ENCODE measurements at places on chromosomes 1 and 21.
A peak's percentile ranks its signal among the peaks of the same experiment; 100 is the strongest.

DNA sequence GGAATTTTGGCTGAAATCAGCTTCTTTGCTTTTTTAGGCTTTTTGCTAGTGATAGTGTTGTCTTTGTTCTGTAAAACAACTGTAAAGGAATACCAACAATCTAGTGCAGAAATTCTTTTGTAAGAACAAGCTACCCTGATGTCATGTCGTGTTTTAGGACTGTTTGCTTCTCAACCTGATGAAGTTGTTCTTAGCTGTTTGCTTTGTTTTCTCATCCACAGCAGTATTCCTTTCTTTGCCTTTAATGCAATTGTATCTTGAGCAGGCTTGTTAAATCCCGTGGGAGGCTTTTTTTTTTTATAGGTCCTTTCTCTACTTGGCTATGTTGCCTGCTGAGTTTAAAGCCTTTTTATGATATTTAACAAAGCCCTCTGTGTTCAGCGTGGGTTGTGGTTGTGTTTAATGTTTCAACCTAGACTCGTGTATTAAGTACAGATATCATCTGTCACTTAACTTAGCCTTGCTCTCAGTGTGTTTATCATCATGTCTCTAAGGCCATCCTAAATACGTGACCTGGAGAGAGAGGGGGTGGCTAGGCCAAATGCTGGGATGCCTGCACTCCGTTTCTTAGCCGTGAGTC is 31.6 kb downstream of the ADARB1 start:
- no peak for DNase-seq

DNA sequence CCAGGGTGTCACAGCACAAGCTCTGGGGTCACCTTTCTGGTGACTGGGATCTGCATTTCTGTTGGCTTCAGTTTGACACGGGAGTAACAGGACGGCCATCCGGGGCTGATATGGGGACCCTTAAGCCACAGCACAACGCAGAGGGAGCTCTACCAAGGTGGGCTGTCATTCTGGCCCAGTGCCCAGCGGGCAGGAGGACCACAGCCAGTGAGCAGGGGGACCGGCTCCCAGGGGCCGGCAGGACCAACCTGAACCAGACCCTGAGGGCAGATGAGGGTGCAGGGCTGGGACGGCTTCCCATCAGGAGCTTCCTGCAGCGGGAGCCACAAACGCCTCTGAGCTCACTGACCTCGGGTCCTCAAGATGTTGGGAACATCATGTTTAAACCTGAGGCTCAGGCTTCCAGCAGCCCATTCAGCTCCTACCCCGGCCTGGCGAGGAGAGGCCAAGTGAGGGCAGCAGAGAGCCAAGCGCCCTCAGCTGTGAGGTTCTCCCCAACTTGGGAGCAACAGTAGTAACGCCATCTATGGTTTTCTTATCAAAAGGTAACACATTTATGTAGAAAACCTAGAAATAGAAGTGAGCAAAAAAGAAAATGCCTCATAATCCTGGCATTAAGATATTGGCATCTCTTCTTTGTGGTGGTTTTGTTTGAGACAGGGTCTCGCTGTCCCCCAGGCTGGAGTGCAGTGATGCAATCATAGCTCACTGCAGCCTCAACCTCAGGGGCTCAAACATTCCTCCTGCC is 26.8 kb downstream of the TMEM201 start:
- DNase-seq: peak; percentile 88

- DNase-seq: no peak
Measured at GRCh38 chr21:40829791-40830190, 17.2 kb downstream of the DSCAM start.

- DNase-seq: no peak
Measured at GRCh38 chr1:226686440-226687425, 52.3 kb downstream of the ITPKB start.

GRCh38 chr1:119079881-119080280 is 60.6 kb downstream of the WARS2 start:
- no peak for DNase-seq

DNA sequence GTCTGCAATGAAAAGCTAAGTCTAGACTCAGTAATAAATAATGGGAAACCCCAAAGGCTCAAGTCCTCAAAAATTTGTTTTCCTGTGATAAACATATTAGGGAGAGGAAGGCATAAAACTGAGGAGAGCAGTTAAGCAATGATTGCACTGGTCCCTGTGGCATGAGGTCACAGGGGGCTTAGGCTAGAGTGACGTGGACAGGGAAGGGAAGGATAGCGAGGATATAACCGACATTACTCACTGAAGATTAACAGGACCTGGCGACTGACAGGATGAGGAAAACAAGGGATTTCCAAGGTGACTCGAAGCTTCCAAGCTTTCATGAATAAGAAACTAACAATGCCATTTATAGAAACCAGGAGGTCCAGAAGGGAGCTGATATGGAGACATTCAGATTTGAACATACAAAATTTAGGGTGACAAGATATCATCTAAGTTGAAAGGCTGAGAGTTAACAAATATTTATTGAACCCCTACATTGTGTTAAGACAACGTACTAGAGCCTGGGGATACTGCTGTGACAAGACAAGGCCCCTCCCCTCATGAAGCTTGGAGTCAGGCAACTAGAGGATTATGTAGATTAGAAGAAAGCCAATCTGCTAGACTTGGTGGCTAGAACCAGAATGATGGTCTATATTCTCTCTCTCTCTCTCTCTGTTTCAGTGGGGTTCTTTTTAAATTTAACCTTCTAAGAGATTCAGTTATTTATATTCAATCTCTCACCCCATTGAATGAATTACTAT is 33.2 kb upstream of the PKN2 start:
- no peak for DNase-seq

DNA sequence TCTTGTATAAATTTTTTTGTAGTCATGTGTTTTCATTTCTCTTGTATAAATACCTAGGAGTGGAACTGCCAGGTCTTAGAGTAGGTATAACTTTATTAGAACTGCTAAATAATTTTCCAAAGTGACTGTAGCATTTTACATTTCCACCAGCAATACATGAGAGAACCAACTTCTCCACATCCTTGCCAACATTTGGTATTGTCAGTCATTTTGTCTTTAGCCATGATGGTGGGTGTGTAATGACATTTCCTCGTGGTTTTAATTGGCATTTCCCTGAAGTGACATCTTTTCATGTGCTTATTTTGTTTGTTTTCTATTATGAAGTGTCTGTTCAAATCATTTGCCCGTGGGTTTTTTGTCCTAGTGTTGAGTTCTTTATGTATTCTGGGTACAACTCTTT is 29.7 kb downstream of the ZBTB8A start:
- DNase-seq: no peak

DNA sequence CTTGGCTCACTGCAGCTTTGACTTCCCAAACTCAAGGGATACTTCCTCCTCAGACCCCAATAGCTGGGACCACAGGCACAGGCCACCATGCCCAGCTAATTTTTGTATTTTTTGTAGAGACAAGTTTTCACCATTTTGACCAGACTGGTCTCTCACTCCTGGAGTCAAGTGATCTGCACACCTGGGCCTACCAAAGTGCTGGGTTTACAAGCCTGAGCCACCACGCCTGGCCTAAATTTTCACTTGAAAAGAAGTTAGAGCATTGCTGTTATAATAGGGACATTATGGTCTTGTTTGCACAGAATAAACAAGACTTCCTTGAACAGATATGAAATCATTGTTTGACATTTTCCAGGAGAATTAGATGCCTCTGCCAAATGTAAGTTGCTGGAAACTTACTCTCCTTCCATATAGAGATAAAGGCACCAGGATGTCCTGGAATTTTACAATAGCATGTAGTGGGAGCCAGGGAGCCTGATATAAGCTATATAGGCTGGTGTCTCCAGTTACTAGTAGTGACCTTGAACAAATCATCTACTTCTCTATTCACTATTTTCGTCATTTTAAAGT is 16.9 kb downstream of the SLC35A3 start:
- no peak for DNase-seq

DNA sequence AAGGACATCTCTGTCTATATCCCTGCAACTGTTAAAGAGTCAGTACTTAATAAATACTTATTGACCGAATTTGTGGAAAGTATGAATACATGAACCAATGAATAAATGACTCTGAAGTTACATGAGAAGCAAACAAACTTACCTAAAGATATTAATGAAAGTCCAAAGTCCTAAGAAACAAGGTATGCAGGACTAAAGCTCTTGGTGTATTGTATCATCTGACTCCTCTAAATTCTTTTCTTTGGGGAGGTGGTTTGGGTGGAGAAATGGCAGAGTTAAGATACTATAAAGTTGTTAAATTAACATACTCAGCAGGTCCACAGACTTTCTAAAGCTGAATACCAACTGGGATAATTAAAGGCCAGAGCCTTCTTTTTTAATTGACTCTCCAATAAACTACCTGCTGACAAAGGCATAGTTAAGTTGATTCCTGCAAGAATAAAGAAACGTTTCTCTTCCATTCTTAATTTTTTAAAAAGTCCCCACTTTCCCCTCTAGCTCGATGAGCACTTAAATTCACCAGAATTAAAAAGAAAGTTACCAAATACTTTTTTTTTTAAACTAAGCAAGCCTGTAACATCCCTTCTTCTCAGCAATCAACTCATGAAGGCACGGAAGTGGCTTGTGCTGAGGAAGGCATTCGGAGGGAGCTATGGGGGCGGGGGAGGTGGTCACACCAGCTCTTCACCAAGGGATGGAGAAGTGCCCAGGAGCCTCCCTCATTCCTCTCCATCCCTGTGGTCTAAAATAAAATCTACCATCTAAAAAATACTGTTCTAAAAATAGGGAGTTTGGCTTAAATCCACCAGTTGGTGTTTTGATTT is 61.1 kb downstream of the GADD45A start:
- DNase-seq: peak; percentile 13

- DNase-seq: no peak
Measured at GRCh38 chr1:56145581-56145980, 433.8 kb downstream of the PLPP3 start.

DNA sequence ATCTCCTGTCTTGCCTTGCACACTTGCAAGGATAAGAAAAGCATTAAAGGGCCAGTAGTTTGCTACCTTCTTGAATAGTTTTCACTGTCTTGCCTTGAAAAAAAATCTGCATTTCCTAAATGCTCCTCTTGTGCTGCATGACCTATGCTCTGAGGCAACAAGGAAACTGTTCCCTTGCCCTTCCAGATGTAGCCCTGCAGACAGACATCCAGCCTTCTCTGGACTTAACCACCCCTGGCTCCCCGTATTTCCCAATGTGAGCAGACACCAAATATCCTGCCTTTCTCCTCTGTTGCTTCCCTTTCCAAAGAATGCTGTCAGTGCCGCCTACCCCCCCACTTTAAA is 177.6 kb downstream of the GABPA start:
- no peak for DNase-seq

GRCh38 chr1:222618001-222618879 is at the start of gene MIA3:
Gene MIA3 (plus strand): TSS chr1:222618097. CDS start chr1:222618111, 14 bp downstream.
- DNase-seq: peak; percentile 79

- no peak for DNase-seq
Measured at GRCh38 chr1:203291201-203292096, 13.9 kb upstream of the BTG2 start.

DNA sequence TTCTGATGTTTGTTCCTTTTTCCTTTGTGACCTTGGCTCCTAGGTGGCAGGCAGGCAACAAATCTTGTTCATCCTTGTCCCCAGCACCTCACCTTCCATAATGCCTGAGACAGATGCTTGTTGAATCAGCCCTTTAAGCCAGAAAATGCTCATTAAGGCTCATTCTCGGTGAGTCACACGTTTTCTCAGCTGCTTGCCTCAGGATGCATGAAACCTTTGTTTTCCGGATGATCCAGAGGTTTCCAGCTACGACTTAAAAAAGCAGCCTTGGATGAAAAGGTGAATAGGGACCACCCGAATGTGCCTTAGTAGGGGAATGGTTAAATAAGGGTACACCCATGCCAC is 4.6 kb upstream of the ATP13A2 start:
- no peak for DNase-seq

GRCh38 chr21:34986561-34987500 is 62.3 kb downstream of the RUNX1 start:
- no peak for DNase-seq

GRCh38 chr1:20992322-20993056 is 184.2 kb downstream of the EIF4G3 start:
- no peak for DNase-seq

DNA sequence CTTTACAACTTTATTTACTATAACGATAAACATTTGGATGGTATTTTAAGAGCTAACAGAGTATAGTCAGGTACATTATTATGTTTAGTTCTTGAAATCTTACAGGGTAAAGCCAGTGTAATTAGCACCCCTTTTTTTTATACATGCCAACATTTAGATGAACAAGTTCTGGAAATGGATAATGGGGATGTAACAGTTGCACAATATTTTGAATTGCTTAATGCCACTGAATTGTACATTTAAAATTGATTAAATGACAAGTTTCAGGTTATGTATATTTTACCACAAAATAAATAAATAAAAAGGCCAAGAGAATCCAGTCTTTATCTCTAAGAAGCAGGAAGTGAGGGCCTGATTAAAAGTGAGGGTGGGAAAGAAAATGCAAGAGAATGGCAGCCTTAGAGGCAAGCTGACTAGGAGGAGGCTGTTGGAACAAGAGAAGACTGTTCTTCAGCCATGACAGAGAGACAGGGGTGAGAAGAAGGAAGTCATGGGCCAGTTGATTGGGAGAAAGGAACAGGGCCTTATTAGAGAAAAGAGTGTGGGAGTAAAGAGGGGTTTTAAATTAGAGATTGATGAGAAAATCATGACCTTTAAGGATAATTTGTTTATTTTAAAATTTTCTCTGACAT is 49.9 kb upstream of the TNFSF18 start:
- DNase-seq: peak; percentile 17

All from OCI-M1 (cell line).